ENCODE measurements at places on chromosomes 7 and 10.

GRCh38 chr10:96978621-96979154, 146.6 kb downstream of the LCOR start:
- DNase-seq, result no peak

DNA sequence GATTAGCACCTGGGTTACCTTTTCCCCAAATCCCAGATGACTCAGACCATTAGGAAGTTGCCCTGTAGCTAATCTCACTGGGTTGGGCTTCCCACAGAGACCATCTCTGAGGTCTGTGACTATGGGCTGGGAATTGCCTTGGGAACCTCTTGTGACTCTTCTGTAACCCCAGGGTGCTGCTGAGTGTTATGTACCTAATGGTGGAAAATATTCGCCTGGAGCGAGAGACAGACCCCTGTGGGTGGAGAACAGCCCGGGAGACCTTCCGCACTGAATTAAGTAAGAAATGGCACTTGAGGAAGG, 20.0 kb downstream of the STRIP2 start:
- DNase-seq, result no peak

DNA sequence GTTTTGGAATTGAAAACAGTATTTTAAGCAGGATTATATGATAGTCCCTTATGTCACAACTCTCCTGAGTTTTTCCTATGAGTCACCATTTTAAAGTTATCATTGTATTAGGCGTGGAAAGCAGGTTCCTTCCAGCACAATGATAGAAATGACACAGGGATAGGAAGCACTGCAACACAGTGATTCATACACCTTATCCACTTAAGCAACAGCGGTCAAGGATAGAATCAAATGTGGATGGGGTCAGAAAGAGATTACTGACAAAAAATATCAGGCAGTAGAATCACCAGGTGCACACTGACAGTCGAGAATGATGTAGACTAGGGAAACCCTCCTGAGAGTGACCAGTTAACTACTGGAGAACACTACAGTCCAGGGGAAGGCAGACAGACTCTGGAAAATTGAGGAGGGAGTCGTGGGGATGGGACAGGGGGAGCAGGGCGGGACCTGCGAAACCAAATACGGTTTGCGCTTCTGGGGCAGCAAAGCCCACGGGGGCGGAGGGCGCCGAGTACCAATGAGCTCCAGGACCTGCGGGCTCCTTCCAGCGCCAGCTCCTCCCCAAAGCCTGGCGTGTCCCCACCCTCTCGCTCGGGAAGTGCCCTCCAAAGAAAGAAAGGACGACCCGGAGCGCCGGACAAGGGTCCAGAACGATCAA, 479 bp downstream of the PNPLA8 start:
- DNase-seq, result no peak

DNA sequence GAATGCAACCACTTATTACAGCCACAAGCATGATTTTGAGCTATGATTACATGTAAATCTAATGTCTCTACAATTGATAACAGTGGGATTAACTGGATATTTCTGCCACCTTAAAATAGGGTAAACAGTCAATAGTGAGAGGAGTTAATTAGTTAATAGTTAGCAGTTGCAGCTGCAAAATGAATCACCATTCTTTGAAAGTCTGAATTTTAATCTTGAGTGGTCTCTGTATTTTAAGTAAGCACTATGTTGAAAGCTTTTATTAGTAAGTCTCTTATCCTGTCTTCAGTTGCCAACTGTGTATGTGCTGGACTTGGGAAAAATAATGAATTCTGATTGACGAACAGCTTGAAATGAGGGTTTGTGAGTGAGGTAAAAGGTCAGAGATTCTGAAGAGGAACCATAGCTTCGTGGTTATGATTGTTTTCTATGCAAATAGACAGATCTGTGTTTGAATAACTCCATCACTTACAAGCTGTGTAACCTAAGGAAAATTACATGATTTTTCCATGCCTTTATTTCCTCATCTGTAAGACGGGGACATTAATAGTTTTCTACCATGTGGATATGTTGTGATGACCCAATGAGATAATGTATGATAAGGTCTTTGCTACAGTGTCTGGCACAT, 75.2 kb downstream of the RNLS start:
- no peak for DNase-seq

DNA sequence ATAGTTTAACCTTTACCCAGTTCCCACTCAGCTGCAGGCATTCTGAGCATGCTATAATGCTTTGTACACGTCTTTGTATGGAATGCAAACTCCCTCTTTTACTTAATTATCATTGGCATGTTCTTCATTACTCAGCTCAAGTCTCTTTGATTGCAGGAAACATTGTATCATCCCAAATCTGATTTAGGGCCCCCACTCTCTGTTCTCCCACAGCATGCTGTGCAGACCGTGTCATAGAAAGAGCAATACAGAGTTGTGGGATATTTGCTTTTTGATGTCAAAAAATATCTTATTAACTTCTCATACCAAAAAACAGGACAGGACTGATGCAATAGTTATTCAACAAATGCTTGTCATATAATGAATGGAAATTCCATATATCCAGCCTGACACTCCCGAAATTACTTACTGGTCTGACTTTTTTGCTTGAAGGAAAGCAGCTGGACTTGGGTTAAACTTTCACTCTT, 1081.5 kb upstream of the C7orf33 start:
- no peak for DNase-seq

GRCh38 chr7:78033410-78033809, 234.8 kb downstream of the PHTF2 start:
- no peak for DNase-seq

DNA sequence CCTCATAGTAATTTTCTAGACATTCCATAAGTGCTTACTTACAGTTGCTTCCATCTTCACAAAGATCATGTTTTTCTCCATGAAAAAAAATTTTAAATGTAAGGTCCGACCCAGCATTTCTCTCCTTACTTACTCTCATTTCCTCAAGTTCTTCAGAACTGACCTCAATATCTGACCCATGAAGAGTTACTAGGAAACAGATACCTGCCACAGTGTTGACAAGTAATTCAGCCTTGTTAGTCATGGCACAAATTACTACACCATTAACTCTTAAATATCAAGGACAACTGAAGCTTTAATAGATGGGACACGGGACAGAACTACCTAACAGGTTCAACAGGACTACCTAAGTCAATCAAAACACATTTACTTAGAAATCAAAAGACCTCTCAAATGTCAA, 316.2 kb downstream of the POM121L12 start:
- no peak for DNase-seq

DNA sequence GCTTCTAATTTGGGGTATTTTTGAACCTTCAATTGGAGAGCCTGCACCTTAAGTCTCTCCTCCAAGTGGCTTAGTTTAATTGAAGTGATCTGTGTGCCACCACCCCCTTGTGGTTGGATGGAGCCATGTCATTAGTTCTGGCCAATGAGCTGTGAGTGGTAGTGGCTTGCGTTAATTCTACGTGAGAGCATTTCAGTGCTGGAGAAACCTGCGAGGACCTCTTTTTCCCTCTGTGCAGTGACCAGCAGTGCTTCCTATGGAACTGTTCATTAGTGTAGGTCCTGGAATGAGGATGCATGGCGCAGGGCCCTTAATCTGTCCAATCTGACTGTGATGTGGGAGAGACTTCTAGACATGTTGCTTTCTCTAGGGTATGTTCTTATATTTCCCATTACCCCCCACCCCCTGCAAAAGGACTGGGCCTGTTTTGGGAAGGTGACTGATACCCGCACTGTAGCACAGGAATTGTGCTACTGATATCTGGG, 3.8 kb downstream of the HILPDA start:
- peak; percentile 49 for DNase-seq

DNA sequence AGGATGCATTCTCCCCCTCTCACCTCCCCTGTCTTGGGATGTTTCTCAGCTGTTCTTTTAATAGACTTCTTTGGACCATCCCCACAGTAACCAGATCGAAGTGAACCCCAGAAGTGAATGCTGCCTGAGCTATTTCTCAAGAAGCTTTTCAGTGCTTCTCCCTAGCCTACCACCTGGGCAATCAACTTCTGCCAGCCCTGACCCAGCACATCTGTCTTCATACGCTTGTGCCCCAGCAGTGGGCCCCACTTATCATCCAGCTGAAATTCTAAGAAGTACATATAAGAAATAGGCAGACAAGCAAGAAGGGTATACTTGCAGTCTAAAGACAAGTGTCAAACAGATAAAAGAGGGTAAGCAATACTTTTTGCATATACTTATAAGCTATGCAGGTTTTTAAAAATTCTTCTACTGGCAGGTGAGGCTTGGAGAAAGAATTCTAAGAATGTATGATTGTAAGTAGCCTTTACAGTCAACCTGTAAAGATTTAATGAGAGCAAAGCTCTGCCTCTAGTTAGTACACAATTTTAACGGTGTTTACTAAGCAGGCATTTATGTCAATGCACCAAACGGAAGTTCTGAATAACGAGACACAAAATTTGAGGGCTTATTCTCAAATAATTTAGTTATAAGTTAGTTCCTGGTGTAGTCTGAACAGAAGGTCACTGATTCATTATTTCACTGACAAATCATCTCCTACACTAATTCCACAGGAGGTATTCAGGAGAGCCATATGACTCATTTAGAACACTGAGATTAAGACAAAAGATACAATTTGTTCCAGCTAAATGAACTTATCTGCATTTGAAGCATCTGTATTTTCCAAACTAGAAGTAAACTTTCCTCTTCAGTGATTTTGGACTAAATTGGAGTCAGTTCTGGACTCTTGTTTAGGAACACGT, 83.3 kb downstream of the RNLS start:
- DNase-seq, result no peak

GRCh38 chr7:132124575-132124974, 451.7 kb downstream of the PLXNA4 start:
- no peak for DNase-seq

DNA sequence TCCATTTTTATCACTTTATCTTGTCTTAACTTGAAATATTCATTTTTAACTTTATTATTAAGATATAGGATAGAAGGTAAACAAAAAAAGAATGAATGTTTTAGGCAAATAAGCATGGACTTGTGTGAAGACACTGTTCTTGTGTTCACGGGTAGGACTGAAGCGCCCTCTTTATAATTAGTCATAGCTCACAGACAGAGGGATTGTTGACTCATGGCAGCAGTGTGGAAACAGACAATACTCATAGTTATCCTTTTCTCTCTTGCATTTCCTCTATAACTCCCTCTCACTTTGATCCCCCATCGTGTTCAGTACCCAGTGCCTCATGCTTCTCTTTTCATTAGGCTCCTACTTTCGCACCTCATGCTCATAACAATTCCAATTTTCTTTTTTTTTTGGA, 731.8 kb downstream of the PHTF2 start:
- no peak for DNase-seq

- DNase-seq, result no peak
These were observed 52.6 kb downstream of the FGFBP3 start for GRCh38 chr10:91856637-91857036.

GRCh38 chr7:127968547-127968946, 62.7 kb downstream of the LRRC4 start:
- no peak for DNase-seq

DNA sequence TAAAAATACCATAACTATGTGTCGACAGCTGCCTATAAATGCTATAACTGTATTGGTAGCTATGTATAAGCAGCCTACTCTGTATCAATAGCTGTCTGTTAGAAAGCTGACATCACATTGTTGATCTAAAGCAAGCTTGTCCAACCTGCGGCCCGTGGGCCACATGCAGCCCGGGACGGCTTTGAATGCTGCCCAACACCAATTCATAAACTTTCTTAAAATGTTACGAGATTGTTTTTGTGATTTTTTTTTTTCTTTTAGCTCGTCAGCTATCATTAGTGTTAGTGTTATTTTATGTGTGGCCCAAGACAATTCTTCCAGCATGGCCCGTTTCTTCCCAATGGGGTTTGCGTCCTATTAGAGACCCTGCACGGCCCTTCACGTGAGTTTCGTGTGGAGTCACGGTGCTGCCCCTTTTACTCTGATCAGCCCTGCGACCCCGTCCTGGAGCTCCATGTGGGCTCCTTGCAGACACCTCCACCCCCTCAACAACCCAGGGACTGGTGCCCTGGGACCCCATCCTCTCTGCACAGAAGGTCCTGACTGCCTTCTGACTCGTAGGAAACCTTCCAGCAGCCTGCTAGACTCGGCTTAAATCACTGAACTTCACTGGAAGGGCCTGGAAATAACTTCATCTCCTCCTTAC, 4.5 kb upstream of the PRKAR1B start:
- no peak for DNase-seq

GRCh38 chr7:30301751-30302150, 17.4 kb downstream of the ZNRF2 start:
- DNase-seq, result no peak
